Fibroblast of skin of right quadriceps (primary cell): ENCODE measurements at places on chromosomes 6 and 20.

DNA sequence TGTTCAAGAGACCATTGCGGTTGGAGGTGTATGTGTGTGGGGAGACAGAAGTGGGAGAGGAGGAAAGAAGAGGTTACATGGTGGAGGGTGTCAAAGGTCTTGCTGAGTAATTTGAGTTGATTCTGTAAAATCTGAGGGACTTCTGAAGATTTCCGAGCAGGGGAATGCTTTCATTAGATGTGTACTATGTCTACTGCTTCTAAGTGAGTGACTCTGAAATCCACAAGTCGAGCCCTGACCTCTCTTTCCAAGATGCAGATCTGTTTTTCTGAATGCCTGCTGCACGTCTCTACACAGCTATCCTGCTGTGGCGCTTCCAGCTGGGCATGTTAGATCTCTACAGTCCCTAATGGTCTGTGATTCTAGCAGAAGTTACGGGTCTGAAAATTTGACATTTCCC is 209.8 kb downstream of the ATXN1 start:
- no peak for DNase-seq

DNA sequence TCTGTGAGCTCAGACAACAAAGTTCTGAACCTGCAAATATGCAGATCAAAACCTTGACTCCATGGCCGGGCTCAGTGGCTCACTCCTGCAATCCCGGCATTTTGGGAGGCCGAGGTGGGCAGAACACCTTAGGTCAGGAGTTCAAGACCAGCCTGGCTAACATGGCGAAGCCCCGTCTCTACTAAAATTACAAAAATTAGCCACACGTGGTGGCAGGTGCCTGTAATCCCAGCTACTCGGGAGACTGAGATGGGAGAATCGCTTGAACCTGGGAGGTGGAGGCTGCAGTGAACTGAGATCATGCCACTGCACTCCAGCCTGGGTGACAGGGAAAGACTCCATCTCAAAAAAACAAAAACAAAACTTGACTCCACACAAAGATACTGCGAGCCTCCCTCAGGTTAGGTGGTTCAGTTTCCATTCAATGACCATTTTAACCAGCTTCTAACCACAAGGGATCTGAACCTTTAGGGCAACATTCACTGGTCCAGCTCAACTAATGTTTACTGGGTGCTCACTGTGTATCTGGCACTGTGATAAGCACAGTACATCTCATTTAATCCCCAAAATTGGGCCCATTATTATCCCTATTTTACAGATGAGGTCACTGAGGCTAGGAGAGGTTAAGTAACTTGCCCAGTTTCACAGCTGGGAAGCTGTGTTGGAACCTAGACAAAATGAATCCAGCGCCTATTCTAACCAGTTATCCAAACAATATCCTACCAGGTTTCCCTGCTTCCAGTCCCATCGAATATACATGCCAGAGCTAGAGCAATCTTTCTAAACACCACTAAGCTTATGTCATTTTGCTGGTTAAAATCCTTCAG is 1.8 kb downstream of the SNRPB start:
- no peak for DNase-seq

DNA sequence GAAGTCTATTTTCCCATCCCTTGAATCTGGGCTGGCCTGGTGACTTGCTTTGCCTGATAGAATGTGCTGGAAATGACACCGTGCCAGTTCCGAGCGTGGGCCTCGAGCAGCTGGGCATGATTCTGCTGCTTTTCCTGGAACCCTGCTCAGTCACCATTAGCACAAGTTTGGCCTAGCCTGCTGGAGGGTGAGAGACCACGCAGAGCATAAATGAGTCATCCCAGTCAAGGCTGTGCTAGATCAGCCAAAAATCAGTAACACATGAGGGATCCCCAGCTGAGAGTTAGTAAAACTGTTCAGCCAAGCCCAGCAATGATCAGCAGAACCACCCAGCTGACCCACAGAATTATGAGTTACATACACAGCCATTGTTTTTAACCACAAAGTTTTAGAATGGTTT is 74.8 kb upstream of the TOP1 start:
- DNase-seq = peak; percentile 59

DNA sequence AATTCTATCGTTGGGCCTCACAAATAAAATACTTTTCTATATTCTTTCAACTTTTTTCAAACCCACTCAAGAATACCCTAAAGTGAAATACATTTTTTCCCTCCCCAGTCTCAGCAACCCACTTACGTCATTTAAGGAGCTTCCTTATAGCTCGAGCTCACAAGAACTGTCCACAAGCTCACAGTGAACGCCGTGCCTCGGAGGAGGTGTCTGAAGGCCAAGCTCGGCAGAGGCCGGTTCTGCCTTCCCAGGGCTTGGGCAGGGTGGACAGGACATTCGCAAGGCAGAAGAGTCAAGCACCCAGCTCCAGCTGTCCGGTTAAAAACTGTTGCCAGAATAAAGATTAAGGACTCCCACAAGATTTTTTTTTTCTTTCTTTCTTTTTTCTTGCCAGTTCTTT is 802.3 kb downstream of the QKI start:
- DNase-seq = no peak

DNA sequence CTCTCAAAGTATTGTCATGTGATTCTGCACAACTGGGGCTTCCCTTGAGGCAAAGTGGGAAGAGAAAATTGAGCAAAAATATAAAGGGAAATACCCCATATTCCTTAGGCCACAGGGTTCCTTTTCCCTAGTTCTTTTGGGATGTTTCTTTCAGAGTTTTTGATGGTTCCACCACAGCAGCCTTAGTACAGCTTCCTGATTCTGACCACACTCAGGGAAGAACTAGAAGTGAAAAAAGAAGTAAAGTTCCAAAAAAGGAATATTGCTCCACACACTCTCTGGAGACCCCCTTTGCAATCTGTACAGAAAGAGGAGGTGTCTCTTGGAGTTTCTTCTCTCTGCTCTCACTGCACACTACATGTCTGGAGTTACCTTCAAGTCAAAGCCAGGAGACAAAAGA is 27.9 kb upstream of the HLA-DQA2 start:
- DNase-seq = no peak
